T-cell (primary cell): ENCODE measurements at places on chromosomes 3 and 15. TPM values are rescaled to one million over a fixed set of nuclear protein-coding genes. Genes with fewer than 3 reads are reported as not detected.

GRCh38 chr3:72665701-72666446, 182.4 kb downstream of the SHQ1 start:
- H3K27me3 ChIP-seq = no peaks in the 10 kb centered on the region
- H3K4me3 ChIP-seq = no peak overlapping the region
- no peaks in the 10 kb centered on the region for H3K4me1 ChIP-seq
- peak; percentile 29 for DNase-seq
- no peaks in the 10 kb centered on the region for H3K36me3 ChIP-seq
- H3K27ac ChIP-seq = no peak overlapping the region

DNA sequence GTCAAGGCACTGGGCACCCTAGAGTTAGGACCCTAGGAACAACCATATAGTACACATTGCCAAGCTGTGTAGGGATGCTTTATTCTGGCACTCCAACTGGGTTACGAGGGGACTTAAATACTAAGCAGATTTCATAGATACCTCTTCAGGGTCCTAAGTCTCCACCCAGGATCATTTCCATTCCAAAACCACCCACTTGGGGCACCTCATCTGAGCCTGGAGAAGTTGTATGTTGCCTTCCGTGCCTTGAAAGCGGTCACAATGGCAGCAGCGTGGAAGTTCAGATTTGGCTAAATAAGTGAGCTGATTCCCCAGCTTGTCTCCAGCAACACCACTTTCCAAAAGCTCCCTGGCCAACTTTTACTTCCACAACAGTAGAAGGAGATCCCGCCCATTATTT, 4.6 kb downstream of the TMEM202 start:
- no peaks in the 10 kb centered on the region for H3K36me3 ChIP-seq
- no peak overlapping the region for H3K27ac ChIP-seq
- H3K27me3 ChIP-seq = peaks cover 5% of the 10 kb centered on the region
- no peak for DNase-seq

DNA sequence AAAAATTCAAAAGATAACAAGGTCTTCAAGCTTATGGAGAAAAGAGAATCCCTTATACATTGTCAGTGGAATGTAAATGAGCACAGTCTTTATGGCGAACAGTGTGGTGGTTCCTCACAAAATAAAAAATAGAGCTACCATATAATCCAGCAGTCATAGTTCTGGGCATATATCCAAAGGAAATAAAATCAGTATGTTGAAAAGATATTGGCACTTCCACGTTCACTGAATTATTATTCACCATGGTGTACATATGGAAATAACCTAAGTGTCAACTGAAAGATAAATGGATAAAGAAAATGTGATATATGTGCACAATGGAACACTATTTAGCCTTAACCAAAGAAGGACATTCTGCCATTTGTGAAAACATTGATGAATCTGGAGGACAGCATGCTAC, 1161.2 kb downstream of the ROBO2 start:
- no peak overlapping the region for H3K27ac ChIP-seq
- no peaks in the 10 kb centered on the region for H3K4me1 ChIP-seq
- no peaks in the 10 kb centered on the region for H3K27me3 ChIP-seq
- DNase-seq = no peak
- no peaks in the 10 kb centered on the region for H3K36me3 ChIP-seq
- H3K4me3 ChIP-seq = no peak overlapping the region

DNA sequence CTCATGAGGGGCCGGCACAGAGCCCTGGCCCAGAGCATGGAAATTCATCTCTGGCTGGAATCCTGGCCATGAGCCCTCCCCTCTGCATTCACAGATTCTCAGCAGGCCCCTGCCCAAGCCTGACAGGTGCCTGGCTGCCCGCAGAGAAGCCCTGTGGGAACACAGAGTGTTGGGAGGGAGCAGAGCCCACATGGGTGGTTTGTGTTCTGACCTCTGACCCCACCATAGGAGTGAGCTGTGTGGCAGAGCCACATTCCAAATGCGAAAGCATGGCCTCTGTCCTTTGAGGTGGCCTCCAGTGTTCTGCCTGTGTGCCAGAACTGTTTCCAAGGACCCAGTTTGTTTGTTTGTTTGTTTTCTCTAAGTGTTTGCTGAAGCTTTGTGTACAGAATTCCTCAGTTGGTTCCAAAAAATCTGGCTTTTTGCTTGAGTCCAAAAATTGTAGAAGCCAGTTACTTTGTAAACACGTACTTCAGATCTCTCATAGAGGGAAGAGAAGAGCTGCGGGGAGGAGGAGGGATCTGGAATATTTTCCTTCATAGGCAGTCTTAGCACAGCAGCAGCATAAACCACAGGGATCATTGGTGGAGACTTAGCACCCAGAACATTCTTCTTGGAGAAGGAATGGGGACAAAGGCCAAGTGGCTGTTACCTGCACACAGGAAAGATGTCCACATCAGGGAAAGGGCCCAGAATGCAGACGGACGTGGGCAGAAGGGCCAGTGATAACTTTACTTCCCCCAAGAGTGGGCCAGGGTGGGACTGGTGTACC, 36.0 kb downstream of the GRAMD2A start:
- H3K36me3 ChIP-seq = no peaks in the 10 kb centered on the region
- no peak overlapping the region for H3K27ac ChIP-seq

DLL4 gene
- total RNA-seq = not detected
